ENCODE measurements at places on chromosomes 7 and 10.

DNA sequence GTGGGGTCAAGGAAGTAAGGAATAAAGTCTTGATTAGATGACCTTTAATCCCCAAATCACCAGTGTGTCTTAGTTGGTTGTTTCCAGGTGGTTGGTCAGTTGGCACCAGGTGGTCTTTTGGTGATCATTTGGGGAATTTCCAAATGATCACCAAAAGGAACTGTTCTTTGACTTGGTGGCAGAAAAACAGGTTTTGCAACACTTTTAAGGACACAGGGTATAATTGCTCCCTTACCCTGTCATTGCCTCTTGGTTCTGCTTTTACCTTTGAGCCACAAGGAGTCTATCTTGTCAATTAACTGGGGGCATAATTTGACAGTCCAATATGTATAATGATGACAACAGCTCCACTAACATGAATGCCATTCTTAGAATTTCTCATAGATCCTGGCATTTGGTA lies 104.2 kb downstream of the ADK start:
- no peak for DNase-seq

- no peak for DNase-seq
These were observed 503 bp downstream of the CROT start for GRCh38 chr7:87345962-87346371.

DNA sequence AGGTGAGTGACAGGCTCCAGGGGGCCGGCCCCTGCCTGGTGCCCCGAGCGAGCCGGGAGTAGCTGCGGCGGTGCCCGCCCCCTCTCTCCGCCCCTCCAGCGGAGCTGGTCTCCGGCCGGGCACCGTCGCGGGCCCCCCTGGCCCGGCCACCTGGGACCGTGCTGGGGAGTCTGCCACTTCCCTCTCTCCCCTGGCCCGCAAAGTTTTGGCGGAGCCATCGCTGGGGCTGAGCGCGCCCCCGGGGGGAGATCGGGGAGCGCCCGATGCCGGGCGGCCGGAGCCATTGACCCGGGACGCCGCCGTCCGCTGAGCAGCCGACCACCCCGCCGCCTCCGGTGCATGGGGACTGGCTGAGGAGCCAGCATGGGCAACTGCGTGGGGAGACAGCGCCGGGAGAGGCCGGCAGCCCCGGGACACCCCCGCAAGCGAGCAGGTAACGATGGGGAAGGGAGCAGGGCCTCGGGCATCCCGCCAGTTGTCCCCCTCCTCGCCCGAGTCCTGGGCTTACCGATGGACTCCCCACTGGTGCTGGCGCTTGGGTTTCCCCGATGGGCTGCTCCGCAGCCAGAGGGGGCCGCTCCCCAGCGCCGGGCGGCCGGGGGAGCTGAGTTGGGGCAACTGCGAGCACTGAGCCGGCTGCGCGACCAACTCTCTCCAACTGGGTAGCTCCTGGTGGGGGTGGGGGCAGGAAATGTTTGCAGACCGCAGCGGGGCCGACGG lies at the start of gene UBTD1:
UBTD1 (plus strand) TSS at position 84 of the 720 bp plus-strand sequence; CDS start at position 364, 280 bp downstream.
- peak; percentile 15 for DNase-seq

DNA sequence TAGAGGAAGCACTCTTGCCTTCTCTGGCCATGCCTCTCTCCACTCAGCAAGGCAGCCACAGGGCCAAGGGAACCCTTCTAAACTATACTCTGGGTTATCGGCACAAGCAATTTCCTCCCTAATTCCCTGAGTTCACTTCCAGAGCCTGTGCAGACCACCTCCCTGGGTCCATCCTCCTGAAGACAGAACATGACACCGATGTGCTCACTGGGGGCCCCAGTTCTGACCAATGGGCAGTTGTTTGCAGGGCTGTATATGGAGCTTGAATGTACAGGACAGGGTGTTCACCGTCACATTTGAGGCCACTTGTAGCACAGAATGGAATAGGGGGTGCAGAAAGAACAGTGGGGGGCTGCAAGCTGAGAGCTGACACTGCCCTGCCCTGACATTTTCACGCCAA lies 77.7 kb downstream of the TFEC start:
- no peak for DNase-seq

GRCh38 chr7:80646083-80646865 lies 7.8 kb downstream of the CD36 start:
- DNase-seq, result no peak

GRCh38 chr7:113657603-113658002 lies 261.2 kb downstream of the PPP1R3A start:
- no peak for DNase-seq

- no peak for DNase-seq
These were observed 109.0 kb downstream of the INPP5A start for GRCh38 chr10:132646443-132647097.

DNA sequence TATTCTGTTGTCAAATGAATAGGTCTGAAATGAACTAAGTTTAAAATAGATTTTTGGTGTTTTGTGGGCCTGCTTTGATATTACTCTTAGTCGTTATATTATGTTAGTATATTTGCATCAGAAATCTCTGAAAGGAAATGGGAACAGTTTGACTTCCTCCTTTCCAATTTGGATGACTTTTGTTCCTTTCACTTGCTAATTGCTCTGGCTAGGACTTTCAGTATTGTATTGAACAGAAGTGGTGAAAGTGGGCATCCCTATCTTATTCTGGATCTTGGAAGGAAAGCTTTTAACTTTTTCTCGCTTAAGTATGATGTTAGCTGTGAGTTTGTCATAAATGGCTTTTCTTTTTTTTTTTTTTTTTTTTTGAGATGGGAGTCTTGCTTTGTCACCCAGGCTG lies 273.6 kb upstream of the DKK1 start:
- DNase-seq, result no peak

GRCh38 chr7:74217455-74218342 lies 7.9 kb downstream of the LAT2 start:
- DNase-seq, result no peak

- no peak for DNase-seq
These were observed 588.0 kb downstream of the SORCS1 start for GRCh38 chr10:106576534-106576933.

DNA sequence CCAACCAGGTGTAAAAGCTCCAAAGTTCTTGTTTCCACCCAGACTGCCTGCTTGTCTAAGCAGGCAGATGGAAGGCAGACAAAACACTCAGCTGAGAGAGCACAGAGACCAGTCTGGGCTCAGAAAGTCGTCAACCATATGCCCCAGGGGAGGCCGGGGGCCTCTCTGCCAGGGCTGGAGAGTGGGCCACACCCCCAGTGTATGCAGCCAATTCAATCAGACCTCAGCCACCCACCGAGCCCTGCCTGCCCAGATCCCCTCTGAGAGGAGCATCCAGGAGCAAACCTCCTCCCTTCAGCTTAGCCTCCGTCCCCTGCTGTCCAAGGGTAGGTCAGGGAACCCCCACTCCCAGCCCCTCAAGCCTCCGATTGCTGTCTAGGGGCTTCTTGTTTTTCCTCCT lies 196.3 kb downstream of the LSM5 start:
- no peak for DNase-seq

GRCh38 chr10:29669149-29669548 lies 34.4 kb upstream of the SVIL start:
- no peak for DNase-seq

- no peak for DNase-seq
These were observed 105.9 kb downstream of the PLPP4 start for GRCh38 chr10:120562956-120563355.

GRCh38 chr7:133709036-133709880 lies 417.9 kb upstream of the LRGUK start:
- DNase-seq, result no peak

DNA sequence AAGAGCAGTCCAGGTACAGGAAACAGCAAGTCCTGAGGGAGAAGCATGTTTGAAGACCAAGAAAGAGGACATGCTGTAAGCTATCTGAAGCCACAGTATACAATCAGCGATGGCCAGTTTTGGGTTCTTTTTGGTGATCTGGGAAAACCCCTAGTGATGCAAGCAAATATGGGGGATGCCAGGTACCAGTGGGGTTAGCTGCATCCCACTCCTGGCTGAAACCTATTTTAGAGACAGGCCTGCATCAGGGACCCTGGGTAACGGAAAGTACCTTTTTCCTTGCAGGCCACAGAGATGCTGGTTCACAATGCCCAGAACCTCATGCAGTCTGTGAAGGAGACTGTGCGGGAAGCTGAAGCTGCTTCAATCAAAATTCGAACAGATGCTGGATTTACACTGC lies 32.9 kb downstream of the AP3M1 start:
- no peak for DNase-seq

DNA sequence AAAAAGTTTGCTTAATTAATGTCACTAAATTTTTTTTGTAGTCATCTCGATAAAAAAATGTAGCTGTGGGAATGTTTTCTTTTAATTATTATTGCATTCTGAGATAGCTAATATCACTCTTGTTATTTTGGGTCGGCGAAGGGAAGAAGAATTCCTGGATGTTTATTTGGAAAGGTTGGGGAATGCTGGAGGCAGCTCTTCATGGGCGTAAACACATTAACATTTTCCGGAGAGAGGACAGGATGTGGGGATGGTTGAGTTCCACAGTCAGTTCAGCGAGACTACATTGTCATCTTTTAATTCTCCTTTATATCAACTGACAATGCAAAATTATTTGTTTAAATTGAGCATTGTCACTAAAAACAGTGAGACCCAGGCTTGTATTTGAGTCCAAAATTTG lies 72.5 kb downstream of the RAMP3 start:
- DNase-seq, result no peak

DNA sequence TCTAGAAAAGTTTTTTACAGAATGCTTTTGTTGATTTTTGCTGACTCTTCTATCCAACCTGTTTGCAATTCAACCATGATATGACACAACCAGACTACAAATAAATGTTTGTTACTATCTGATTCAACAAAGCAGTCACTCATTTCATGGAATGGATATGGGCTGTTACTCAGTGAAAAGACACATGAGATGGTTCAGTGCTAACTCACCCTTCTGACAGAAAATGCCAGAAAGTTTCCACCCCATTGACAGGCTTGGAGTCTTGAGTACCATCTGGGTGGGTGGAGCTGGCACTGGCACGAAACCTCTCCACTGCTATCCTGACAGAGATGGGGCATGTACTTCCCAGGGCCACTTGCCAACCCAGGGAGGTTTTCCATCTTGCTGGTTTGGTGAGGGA lies 39.5 kb downstream of the RBM28 start:
- no peak for DNase-seq

DNA sequence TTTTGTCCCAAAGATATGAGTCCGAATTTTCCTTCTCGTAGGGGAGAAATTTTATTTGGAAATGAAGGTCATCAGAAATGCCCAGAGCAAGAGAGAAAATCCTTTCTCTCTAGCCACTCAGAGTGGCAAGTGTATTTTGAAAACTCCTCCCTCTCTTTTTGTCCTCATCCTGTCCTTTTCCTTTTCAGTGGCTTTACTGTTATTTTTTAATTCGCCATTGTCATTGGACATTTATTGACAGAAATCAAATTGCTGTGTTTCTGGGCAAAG lies 39.6 kb downstream of the TET1 start:
- DNase-seq, result no peak

DNA sequence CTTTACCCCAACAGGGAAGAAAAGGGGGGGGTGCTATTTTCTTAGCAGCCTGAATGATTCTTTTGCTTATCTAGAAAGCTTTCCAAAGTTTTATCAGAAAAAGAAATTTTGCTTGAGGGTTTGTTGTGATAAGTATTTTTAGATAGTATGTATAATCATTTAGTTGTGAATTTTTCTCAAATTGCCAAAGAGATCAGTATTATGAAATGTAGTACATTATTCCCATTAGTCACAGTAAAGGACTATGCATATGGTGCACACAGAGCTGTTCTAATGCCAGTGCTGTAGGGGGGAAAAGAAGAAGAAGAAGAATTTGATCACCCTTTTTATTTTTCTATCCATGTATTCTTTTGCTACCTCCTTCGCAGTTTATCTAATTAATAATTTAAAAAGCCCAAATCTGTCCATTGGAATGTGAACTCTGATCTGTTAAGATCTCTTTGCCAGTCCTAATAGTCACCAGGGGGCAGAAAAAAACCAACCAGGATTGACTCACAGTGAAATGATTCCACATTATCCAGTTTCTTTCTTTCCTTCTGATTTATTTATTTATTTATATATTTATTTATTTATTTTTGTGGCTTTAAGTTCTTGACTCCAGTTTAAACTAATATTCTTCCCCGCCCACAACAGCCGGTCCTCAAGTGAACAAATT lies 4.7 kb downstream of the RBM20 start:
- no peak for DNase-seq

DNA sequence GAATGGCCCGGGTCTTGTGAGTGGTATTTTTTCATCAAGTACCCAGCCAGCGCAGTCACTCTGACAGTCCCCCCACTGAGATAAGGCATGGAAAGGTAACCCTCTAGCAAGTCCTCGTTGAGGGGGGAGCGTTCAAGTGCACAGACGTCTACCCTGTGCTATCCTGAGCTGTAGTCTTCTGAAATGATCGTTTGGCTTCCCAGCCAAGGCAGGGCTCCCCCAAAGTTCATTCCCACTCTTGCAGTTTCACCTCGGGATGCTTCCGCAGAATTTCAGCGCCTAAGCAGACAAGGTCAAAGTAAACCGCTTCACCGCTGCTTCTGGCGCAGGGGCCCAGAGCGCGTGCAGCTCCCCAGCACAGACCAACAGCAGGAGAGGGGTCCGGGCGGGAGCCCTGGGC lies 1.8 kb downstream of the INSYN2A start:
- no peak for DNase-seq

- no peak for DNase-seq
These were observed 63.4 kb upstream of the GSDME start for GRCh38 chr7:24820730-24821044.

- no peak for DNase-seq
These were observed 294.4 kb upstream of the GALNT17 start for GRCh38 chr7:70837589-70837988.

Measured in activated T-cell treated with anti-CD3 and anti-CD28 coated beads for 1 hour (primary cell).